ENCODE measurements at places on chromosomes 6 and 20.

GRCh38 chr6:37838219-37838921, 18.8 kb downstream of the ZFAND3 start:
- no peak for DNase-seq

DNA sequence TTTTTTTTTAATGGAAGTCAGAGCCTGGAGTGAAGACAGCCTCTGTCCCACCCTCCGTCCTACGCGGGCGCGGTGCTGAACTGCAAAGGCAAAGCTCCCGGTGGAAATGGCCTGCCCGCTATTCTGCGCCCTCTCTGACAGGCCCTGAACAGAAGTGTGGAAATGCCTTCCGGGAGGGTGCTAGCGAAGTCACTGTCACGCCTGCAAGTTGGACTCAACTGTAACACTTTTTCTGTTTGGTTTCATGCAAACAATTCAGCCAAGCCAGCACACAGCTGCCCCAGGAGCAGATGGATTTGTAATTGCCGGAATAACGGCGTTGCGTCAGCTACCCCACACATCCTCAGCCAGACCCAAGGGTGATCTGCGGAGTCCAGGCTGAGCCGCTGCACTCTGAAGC, 107.6 kb downstream of the PSMB1 start:
- no peak for DNase-seq

- no peak for DNase-seq
Measured at GRCh38 chr6:42688281-42688680, 34.1 kb downstream of the PRPH2 start.

- no peak for DNase-seq
Measured at GRCh38 chr20:25399037-25399430, 8.4 kb upstream of the ABHD12 start.

- DNase-seq = no peak
Measured at GRCh38 chr20:23753194-23753548, 2.4 kb upstream of the CST1 start.
